ENCODE measurements at places on chromosomes 7 and 10.

GRCh38 chr7:73822319-73823173 is 8.2 kb upstream of the CLDN4 start:
- DNase-seq, result no peak

- no peak for DNase-seq
Measured at GRCh38 chr10:61958311-61958710, 56.8 kb downstream of the ARID5B start.

DNA sequence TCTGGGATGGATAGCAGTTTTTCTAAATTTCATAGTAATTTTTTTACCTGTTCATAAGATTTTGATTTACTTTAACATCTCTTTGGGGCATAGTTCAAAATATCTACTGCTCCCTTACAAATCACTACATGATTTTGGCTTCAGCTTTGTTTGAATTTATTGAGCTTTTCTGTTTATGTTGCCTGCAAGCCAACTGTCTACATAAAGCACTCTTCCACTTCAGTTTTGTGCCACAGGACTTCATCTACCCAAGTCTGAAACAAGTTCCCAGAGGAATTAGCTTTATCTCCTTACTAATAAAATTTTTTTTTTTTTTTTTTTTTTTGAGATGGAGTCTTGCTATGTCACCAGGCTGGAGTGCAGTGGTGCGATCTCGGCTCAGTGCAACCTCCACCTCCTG is 45.4 kb upstream of the KMT2E start:
- no peak for DNase-seq

- DNase-seq, result no peak
Measured at GRCh38 chr10:1644191-1644711, 93.1 kb downstream of the ADARB2 start.

GRCh38 chr7:123211545-123211944 is 11.8 kb upstream of the SLC13A1 start:
- no peak for DNase-seq

GRCh38 chr10:73650537-73651331 is 5.1 kb downstream of the SYNPO2L start:
- DNase-seq, result no peak

Data from frontal cortex (tissue), 4 donors.